ENCODE measurements at places on chromosomes 11 and 22.

DNA sequence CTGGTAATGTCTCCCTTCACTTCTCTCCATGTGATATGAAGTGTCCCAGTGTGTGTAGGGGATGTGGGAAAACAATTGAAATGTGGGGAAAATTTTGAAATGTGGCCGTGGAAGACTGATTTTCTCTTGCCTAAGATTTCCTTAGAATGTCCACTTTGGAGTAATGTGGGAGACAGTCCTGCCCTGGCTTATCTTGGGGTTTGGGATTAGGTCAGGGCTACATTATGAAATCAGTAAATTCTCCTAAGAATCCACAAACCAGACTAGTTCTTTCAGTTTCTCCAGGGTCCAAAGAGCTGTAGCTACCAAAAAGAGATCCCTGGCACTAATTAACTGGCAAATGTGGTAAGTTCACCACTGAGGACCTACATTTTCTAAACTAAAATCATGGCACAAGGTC lies 22.8 kb downstream of the YPEL4 start:
- DNase-seq, result no peak

DNA sequence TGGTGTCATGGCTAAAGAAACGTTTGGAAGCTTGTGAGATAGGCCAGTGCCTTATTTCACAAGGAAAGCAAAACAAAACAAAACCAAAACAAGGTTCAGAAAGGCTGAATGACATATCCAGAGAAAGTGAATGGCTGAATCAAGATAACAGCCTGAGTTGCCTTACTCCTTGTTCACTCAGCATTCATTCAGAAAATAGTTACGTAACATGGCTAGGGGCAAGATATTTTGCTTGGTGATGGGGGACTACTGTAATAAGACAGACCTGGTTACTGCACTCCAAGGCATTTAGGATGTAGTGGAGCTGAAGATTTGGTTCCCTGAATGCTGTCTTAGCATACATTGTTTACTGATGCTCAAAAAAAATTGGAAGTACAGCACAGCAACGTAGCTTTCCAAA lies 47.7 kb downstream of the C11orf91 start:
- DNase-seq, result no peak

DNA sequence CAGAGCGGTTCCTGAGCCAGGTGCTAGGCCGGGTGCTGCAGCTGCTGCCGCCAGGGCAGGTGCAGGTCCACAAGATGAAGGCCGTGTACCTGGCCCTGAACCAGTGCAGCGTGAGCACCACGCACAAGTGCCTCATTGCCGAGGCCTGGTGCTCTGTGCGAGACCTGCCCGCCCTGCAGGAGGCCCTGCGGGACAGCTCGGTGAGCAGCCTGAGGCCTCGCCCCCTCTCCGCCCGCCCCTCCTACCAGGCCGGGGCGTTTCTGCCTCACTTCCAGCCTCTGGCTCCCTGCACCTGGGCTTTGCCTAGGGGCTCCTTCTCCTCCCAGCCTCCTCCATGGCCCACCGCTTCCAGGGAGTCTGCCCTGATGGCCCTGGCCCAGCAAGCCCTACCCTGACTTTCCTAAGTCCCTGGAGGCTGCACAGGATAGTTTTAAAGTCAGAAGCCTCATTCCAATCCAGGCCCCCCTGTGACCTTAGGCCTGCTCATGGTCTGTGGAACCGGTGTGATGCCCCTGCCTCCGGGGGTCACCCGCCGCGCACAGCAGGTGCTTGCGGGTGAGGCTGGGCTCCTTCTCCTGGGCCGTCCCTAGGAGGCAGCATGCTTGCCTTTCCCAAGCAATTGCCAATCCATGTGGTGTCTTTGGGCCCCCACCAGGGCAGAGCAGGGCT lies 5.5 kb downstream of the TCIRG1 start:
- DNase-seq, result no peak

- no peak for DNase-seq
Observed at GRCh38 chr11:65478388-65479183, 20.3 kb upstream of the MALAT1 start.

GRCh38 chr22:38494498-38494897 lies 11.6 kb downstream of the DDX17 start:
- DNase-seq, result no peak

DNA sequence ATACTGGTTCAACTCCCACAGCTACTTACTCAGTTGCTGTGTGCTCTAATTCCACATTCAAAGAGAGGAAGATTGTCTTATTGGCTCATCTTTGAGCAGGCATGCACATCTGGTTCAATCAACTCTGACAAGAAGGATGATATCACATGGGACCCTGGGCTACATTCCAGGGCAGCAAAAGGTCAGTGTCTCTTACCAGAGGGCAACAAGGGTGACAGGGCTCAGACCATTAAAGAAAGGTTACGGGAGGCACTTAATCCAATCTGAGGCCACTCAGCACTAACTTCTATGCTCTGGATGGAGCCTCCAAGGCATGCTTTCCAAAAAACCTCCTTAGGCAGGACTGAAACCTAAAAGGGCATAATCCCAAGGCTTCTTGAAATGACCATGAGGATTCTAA lies 549.4 kb upstream of the API5 start:
- no peak for DNase-seq

- DNase-seq, result no peak
Observed at GRCh38 chr11:132969892-132970291, 562.4 kb downstream of the OPCML start.

DNA sequence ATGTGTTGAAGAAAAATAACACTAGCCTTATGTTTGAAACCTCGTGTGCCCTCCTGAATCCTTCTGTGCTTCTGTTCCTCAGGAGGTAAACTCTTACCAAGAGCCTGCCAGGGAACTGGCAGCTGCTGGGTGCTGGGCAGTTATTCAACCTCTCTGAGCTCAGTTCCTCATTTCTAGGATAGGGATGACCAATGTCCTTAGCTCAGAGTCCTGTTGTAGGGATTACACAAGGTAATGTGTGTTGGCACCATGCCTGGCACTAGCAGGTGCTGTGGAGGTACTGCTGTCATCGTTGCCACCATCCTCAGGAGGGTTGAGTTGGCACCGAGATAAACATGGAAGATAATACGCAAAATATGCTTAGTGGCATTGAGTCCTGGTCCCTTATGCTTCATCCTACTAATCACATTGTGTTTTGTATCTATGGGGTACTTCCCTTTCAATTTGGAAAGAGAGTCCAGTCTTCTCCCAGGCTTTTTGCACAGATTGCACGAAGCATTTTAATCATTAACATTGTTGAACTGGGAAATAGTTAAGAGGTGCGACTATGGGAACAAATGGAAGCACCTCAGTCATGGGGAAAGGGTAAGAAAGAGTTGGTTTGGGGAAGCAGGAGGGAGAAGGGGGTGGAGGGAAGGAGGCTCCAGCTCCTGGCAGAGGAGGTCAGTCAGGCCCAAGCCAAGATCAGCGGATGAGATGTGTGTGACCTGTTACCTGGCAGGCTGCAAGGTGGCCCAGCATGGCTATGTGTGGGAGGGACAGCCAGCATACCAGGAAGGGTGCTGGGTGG lies 56.7 kb downstream of the CABIN1 start:
- DNase-seq, result no peak

DNA sequence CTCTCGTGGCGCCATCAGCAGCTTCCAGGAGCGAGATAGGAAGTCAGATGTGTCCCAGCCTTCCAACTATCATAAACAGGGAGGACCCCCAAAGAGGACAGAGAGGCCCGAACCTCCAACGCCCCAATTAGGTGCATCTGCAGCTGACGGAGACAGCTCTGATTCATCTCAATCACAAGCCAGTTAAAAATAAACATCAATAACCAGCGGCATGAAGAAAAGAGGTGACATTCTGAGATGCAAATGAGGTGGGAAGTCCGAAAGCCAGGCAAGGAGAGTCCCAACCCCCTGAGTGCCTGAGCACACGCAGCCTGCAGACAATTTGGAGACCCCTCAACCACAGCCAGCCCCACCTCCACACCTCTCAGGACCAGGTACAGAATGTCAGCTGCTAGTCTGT lies 28.1 kb upstream of the IGSF9B start:
- DNase-seq, result no peak

DNA sequence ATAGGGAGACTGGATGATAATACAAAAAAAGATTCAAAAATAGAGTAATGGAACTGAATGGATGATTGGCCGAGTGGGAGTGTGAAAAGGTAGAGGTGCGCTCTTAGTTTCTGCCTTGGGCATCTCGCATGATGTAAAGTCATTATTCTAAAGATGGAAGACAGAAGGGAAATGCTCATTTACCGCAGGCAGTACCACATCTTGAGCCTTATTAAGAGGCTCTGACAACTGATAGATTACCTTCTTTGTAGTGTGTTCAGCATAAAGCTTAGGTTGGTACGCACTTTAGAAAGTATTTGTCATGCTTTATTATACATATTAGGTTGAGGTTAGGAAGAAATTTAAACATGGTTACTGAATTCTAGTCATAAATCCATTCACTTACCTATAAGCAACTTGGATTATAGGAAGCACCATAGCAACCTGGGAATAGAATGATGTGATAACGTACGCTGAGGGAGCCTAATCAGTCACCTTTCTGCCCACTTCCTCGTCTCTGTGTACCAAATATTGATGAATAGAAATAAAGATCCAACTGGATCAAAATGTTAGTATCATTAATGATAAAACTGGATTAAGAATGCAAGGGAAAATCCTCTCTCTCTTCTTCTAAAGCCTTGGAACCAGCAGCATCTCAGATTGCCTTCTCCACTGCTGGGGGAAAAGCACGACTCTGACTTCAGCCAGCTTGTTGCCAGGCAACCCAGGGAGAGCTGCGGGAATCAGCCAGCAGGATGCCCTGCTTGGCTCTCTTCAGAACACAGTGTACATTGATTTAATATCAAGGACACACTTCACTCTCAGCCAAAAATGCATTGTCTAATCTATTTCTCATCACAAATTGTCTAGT lies 29.0 kb upstream of the VWA5A start:
- no peak for DNase-seq

- no peak for DNase-seq
Observed at GRCh38 chr11:29809121-29809520, 207.7 kb downstream of the KCNA4 start.

DNA sequence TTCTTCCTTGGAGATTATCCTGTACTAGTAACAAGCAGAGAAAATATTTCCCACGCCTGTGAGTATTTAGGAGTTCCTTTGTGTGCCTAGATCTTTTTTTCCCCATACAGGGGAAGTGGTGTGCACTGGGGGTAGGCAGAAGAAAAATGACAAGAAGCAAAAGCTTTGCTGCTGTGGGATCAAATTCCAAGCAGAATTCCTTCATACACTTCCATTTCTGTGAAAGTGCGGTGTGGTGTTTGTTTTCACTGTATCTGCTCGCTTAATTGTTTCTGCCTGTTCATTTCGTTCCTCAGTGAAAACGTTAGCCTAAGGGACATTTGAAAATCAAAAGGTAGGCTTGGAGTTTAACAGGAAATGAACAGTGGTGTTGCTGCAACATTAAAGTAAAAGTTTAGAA lies 47.9 kb downstream of the BLID start:
- no peak for DNase-seq

DNA sequence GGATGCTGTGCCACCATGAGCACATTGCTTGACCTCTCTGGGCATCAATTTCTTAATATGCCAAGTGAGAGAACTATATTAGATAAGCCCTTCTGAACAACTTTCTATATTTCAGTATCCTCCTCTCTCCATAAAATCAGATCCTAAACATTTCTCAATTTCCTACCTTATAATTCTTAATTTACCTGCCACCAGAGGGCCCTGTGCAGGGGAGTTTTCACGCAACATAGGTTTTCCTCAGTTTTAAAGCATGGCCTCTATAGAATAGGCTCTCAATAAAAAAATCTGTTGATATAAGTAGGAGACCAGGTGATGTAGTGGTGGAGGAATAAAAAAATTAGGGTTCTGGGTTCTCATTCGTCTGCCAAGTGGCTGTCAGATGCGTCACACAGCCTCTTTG lies 83.7 kb upstream of the DBX1 start:
- DNase-seq, result no peak

DNA sequence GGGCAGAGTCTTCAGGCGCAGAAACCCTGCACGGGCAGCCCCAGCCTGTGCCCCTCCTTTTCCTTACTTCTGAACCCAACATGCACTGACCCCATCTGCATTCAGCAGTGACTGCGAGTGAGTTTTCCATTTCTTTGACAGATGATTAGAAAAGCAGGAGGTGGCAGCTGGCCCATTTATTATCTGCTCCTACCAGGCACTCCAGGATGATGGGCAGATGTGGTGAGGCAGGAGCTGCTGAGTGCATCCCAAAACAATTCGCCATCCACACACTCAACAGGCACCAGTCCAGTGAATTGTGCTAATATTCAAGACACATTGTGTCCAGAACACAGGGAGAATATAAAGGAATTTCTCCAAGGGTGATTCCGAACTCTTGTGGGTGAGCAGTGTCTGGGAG lies 208.5 kb downstream of the TENM4 start:
- DNase-seq, result no peak

- no peak for DNase-seq
Observed at GRCh38 chr11:14669958-14670357, 26.4 kb downstream of the PDE3B start.

DNA sequence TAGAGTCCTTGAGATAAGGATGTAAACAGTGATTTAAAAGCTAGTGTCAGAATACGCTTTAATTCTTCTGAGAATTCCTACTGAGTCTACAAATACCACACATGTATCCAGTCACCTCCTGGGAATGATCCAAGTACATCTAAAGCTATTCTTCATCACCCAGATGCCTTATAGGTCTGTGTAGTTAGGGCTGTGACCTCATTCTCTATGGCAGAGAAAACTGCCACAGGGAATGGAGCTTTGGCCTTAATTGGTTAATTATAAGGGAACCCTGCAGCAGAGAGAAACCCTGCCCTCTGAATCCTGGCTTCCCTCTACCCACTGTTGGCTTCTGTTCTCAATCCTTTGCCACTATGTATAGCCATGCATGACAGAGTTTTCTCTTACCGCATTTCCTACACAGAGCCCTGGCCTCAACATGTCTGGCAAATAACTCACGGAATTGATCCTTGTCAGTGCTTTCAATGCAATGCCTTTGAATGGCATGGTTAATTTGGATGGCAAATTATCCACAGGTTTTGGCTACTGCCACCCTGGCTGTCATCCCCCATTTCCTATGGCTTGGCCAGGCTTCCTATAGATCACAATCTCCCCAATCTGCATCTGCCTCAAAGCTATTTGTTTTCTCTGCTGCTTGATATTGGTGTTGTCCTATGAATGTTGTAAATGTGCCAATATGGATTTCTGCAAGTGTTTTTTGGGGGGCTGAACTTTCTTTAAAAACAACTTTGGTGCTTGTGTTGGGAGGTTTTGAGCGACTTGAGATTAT lies 2.9 kb downstream of the DIXDC1 start:
- DNase-seq, result no peak

DNA sequence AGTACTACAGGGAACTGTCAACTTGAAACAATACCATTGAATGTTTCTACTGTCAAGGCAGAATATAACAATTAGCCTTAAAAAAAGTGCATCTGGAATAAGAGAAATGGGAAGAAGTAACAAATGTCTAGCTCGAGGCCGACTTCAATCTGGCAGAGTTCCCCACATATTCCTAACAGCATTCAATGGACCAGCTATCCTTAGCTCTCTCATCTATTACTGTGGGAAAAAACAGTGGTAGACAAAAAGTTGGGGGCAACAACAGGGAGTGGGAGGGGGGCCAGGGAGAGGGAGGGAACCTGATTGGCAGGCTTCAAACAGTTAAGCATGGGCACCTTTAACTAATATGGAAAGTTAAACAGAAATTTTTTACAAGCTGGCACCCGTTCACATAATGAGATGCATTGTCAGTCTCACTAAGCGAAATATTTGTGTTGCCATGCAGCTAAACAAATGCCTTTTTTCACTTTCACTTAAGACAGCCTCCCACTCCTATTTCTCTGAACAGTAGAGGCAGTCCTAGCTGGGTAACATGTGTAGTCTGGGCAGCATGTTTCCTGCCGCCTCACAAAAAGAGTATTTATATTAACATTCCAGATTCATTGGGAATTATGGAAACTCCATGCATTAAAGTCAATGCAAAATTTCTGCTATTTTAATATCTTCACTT lies 62.2 kb upstream of the SOX6 start:
- DNase-seq, result no peak
